Daoy (cell line): ENCODE measurements at places on chromosomes 6 and 20. TPM values are rescaled to one million over a fixed set of nuclear protein-coding genes. Genes with fewer than 3 reads are reported as not detected.

- DNase-seq = no peak
Measured at GRCh38 chr20:25188218-25188617, 7.3 kb upstream of the ENTPD6 start.

DNA sequence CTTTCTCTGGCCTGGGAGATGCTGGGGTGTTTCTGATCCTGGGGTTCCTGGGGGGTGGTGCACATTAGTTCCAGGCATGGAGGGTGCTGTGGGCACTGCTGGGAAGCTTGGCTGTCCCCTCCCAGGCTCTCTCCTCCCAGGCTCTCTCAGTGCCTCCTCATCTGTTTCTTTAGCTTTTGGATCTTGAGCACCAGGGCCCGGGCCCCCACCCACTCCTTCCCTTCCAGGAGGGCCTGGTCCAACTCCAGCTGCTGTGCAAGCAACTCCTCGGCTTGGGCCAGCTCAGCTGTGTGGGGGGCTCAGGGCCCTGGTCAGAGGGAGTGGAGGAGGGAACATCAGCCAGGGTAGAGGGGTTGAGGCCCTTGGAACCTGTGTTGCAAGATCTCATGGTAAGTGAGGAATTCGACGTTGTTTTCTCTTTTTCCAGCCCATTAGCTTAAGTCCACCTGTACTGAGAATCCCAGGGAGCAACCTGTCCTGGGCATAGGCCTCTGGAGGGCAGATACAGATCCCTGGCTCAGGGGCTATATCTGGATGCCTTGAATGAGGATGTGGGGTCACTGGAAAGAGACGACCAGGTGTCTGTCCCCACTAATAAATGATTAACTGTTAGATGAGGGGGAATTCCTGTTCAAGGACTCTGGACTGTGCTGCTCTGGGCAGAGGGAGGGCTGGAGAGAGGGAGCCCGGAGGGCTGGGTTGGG, 34.5 kb upstream of the HLA-A start:
- DNase-seq = no peak

GRCh38 chr20:57805747-57806146, 95.9 kb upstream of the PMEPA1 start:
- DNase-seq = no peak

GRCh38 chr6:4486568-4487315, 289.5 kb upstream of the CDYL start:
- no peak for DNase-seq

- DNase-seq = no peak
Measured at GRCh38 chr20:41138475-41139226, 1.3 kb downstream of the PLCG1 start.

Gene TBX18
- total RNA-seq = 8.2 and 8.6 TPM in 2 replicates
